Spleen (tissue), 13 donors: ENCODE measurements at places on chromosomes 3 and 15. TPM values are rescaled to one million over a fixed set of nuclear protein-coding genes. Genes with fewer than 3 reads are reported as not detected.

The PRKCD gene
- total RNA-seq = 43.1 TPM

The ASB14 gene
- not detected for total RNA-seq

The GPR149 gene
- not detected for total RNA-seq

The GOLGA8N gene
- total RNA-seq = 12.9 TPM

The MORF4L1 gene
- total RNA-seq = 232 TPM

The EFHB gene
- total RNA-seq = 0.95 TPM

The CADPS gene
- total RNA-seq = 0.33 TPM

The LPP gene
- total RNA-seq = 182 TPM

The C3orf70 gene
- total RNA-seq = 7.2 TPM

The SLC33A1 gene
- total RNA-seq = 24.9 TPM

The SCN11A gene
- total RNA-seq = 0.65 TPM

The GNAT1 gene
- total RNA-seq = 0.44 TPM

The APEH gene
- 63.1 TPM for total RNA-seq

DNA sequence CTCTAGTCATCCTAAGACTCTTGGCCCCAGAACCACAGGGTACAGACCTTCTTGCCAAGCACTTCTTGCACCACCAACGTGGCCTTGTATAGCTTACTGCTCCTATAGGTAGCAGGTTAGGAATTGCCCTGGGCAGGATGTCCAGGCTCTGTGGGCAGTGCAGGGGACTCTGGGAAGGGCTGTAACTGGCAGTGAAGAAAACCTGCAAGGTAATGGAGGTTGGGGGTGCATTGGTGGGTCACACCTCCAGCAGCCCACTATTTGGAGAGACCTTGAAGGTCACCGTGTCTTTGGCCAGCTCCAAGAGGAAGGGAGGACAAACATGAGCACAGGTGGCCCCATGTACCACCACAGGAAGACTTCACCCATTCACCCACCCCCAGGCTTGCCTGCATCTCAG, 21.3 kb upstream of the XYLB start:
- H3K27me3 ChIP-seq = no peaks in the 10 kb centered on the region
- DNase-seq = no peak
- no peaks in the 10 kb centered on the region for H3K36me3 ChIP-seq
- H3K4me3 ChIP-seq = no peak overlapping the region
- no peak overlapping the region for H3K27ac ChIP-seq

GRCh38 chr3:39065197-39065596, 13.4 kb downstream of the WDR48 start:
- H3K27me3 ChIP-seq = no peaks in the 10 kb centered on the region
- peaks cover 76% of the 10 kb centered on the region for H3K36me3 ChIP-seq
- no peak for DNase-seq
- H3K4me1 ChIP-seq = no peaks in the 10 kb centered on the region

GRCh38 chr15:59699810-59700431, 10.8 kb upstream of the BNIP2 start:
- H3K27me3 ChIP-seq = no peaks in the 10 kb centered on the region
- no peak for DNase-seq
- no peaks in the 10 kb centered on the region for H3K4me1 ChIP-seq
- H3K4me3 ChIP-seq = no peak overlapping the region

DNA sequence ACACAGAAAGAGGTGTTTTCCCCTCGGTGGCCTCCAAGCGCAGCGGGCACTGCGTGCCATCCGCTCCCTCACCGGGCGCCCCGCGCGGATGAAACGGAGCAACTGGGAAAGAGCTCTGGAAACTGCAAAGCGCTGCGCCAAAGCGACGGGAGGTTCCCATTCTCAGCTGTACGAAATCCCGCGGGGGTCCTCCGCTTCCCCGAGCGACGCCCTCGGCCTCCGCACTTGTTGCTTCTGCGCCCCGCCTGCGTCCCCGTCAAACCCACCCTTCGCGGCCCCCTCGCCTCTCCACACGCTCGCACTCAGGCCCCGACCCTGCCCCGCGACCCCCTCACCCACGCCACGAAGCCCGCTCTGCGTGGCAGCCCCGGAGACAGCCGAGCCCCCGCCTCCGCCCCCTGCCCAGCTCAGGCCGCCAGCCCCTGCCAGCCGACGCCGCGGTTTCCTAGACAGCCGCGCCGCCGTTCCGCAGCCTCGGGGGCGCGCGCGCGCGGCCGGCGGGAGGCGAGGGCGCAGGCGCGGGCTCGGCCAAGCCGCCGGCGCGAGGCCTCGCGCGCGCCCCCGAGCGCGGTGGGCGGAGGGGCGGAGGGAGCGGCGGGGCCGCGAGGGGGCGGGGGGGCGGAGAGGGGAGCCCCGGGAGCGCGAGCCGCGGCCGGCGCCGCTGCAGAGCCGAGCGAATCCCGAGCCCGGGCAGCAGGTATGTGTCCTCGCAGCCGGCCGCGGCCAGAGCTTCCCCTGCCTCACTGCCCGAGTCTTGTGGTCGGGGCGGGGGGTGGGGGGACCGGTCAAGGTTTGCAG, at the start of gene TMEM266:
TMEM266 (plus strand) TSS at position 666 of the 798 bp plus-strand sequence. CDS start 74,279 bp downstream, outside the sequence.
- peak within 1 kb of the TSS; percentile 84 for H3K4me3 ChIP-seq
- no peaks in the 10 kb centered on the region for H3K36me3 ChIP-seq
- peaks cover 4% of the 10 kb centered on the region for H3K27me3 ChIP-seq
- peaks cover 29% of the 10 kb centered on the region for H3K4me1 ChIP-seq
- H3K27ac ChIP-seq = no peak within 1 kb of the TSS

GRCh38 chr15:43429687-43430086, 58.8 kb downstream of the TUBGCP4 start:
- DNase-seq = no peak
- H3K36me3 ChIP-seq = peaks cover 34% of the 10 kb centered on the region
- no peak overlapping the region for H3K27ac ChIP-seq
- H3K4me3 ChIP-seq = no peak overlapping the region
- H3K4me1 ChIP-seq = no peaks in the 10 kb centered on the region

DNA sequence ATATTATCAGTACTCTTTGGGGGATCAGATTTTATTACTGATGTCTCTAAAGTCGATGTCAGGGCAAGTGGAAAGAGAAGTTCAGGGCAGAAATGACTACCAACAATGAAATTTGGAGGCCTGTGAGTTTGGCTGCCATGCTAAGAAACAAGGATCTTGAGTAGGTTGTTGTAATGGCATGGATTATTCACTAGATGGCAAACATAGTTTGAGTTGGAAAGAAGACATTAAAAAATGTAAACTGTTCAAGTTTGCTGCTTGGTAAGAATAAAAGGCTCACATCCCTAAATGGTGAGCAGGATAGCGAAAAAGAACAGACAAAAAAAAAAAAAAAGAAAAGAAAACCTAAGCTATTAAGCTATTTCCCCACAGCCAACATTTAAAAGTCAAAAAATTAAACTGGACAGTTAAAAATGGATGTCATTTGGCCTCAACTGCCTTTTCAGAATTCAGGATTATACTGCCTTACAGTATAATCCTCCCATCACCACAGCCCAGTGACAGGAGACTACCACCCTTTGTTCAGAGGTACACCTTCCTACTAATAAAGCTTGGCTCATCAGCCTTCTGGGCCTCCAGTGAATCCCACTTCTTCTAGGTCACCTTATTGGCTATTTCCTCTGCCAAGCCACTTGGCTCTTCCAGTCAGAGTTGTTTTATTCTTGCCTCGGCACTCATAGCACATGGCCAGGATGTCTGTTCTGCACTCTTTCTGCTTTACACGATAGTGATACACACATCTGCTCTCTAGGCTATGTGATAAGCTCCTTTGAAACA, 163.7 kb downstream of the PLD1 start:
- H3K27ac ChIP-seq = peak overlapping the region; percentile 49
- no peak for DNase-seq
- H3K4me3 ChIP-seq = no peak overlapping the region

GRCh38 chr3:194577986-194578905, 55.0 kb downstream of the TMEM44 start:
- no peaks in the 10 kb centered on the region for H3K36me3 ChIP-seq
- no peak for DNase-seq
- no peaks in the 10 kb centered on the region for H3K27me3 ChIP-seq
- H3K4me1 ChIP-seq = peaks cover 4% of the 10 kb centered on the region
- H3K4me3 ChIP-seq = no peak overlapping the region

- H3K27ac ChIP-seq = no peak overlapping the region
- no peaks in the 10 kb centered on the region for H3K36me3 ChIP-seq
- H3K4me3 ChIP-seq = no peak overlapping the region
- H3K27me3 ChIP-seq = no peaks in the 10 kb centered on the region
- DNase-seq = no peak
- H3K4me1 ChIP-seq = peaks cover 22% of the 10 kb centered on the region
Measured at GRCh38 chr3:188452158-188452772, 298.3 kb downstream of the LPP start.

DNA sequence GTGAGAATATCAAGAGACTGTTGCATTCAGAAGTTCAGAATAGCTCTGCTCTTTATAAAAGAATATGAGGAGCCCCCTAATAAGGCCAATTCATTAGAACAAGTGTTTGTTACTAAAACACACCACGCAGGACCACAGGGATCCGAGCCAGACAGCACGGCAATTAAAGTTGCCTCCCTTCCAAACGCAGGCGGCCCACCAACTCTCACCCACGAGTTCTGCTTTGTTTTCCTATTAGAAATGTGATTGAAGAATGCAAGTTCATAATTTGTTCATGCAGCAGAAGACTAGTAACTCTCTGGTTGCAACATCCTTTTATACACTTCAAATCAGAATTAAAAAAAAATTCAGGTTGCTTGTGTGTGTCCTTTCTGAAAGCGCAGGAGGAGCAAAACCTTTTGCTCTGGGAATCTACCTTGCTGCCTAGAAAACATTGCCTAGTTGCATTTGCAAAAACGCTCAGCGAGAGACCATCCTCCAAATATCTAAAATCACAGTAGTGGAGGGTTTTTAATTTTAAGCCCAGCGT, 1044.1 kb upstream of the NR2F2 start:
- peak overlapping the region; percentile 53 for H3K27ac ChIP-seq
- H3K27me3 ChIP-seq = no peaks in the 10 kb centered on the region
- no peaks in the 10 kb centered on the region for H3K36me3 ChIP-seq
- no peak for DNase-seq

DNA sequence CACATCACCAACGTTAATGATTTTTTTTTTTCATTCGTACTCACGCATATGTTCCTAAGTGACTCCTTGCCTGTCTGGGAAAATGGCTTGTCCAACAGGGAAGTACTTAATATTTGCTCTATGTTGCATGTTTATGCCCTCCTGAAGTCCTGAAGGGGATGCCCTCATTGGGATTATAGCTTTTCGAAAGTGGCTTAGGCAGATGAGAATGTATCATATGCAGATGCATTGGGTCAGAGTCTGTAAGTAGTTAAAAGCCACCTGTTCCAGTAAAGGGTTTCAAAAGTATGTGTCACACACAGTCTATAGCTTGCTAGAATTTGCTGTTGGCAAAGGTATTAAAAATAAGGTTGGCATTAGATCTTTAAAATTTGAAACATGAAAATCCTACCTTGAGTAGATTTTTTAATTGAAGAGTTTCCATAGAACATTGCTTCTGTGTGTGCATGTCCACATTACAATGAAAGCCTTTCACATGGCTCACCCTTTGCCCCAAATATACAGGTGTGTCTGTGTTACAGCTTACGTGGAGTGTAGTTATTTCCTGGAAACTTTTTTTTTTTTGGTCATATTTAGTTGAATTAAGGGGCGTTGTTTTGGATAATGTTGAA, 2.1 kb downstream of the ABHD17C start:
- peak overlapping the region; percentile 73 for H3K4me3 ChIP-seq
- H3K27ac ChIP-seq = peak overlapping the region; percentile 78
- H3K36me3 ChIP-seq = no peaks in the 10 kb centered on the region
- no peak for DNase-seq
- peaks cover 59% of the 10 kb centered on the region for H3K4me1 ChIP-seq
- H3K27me3 ChIP-seq = no peaks in the 10 kb centered on the region

DNA sequence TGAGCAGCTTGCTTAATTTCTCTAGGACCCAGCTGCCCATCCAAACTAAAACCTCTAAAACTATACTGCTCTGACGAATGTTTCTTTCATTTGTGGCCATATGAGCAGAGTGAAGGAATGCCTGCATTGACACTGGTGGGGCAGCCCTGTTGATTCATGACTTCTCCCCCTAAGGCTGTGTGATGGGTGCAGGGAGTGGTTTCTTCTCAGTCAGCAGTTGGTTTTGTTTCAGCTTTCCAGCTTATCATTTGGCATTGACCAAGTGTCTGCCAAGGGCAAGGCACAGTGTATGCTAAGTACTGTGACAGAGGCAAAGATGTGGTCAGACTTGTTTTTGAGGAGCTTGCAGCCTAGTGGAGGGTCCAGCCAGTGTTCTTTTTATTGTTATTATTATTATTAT, 4.7 kb downstream of the ABHD6 start:
- peaks cover 45% of the 10 kb centered on the region for H3K4me1 ChIP-seq
- H3K27ac ChIP-seq = no peak overlapping the region
- H3K4me3 ChIP-seq = no peak overlapping the region
- H3K36me3 ChIP-seq = no peaks in the 10 kb centered on the region

DNA sequence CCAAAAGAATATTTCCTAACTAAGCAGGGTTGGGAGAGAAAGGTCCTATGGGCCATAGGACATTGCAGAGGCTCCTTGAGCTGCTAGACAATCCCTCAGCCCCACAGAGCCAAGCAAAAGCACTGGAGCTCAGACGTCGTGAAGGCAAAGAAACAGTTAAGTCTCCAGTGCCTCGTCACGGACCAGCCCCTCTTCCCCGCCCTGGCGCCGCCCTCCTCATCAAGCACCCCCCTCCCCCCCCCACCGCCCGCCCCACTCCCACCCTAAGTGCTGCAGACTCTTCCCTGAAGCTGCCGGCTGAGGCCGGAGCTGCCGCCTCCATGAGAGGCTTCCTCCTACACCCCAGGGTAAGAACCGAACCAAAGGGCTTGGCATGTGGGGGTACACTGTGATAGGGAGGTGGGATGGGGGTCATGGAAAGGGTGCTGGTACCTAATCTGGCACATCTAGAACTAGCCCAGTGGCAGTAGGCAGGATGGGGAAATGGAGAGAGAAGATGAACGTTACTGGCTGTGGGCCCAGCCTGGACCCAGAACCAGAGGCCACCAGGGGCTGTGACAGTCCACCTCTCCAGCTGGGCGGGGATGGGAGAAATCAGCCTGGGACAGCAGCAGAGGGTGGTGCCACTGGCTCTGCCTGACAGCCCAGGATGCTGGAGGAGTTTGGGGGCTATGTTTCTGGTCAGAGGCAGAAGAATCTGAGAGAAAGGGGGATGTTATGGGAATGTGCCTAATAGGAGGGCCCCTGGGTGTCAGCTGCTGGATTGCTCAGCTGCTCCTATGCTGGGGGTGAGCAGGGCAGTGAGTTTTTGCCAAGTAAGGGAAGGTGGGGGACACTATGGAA, at the start of gene MAP1A:
MAP1A (plus strand) TSS at position 255 of the 843 bp plus-strand sequence. CDS start 3,866 bp downstream, outside the sequence.
- H3K36me3 ChIP-seq = peaks cover 5% of the 10 kb centered on the region
- H3K4me3 ChIP-seq = no peak within 1 kb of the TSS
- peak within 1 kb of the TSS; percentile 46 for H3K27ac ChIP-seq
- DNase-seq = no peak
- H3K27me3 ChIP-seq = peaks cover 26% of the 10 kb centered on the region

DNA sequence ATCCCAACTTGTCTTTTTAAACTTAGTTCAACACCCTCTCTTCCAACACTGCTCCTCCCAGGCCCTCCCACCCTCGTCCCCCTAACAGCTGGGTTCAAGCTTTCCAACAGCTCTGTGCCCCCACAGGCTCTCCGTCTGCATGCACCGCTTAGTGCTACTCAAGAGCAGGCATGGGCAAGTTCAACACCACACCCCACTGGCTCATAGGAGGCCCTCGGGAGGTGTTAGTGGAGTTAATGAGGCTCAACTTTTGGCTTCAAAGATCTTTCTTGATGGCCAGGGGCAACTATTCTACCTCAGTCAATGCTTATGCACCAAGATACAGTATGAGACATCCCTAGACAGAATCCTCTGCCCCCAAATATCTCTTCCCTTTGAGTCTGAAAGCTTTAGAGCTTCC, 114.4 kb downstream of the ANP32A start:
- H3K27ac ChIP-seq = no peak overlapping the region
- H3K4me1 ChIP-seq = peaks cover 5% of the 10 kb centered on the region
- H3K4me3 ChIP-seq = no peak overlapping the region
- DNase-seq = peak; percentile 51
- H3K27me3 ChIP-seq = no peaks in the 10 kb centered on the region
